ENCODE measurements at places on chromosomes 5 and 9. TPM values are rescaled to one million over a fixed set of nuclear protein-coding genes. Genes with fewer than 3 reads are reported as not detected.

DNA sequence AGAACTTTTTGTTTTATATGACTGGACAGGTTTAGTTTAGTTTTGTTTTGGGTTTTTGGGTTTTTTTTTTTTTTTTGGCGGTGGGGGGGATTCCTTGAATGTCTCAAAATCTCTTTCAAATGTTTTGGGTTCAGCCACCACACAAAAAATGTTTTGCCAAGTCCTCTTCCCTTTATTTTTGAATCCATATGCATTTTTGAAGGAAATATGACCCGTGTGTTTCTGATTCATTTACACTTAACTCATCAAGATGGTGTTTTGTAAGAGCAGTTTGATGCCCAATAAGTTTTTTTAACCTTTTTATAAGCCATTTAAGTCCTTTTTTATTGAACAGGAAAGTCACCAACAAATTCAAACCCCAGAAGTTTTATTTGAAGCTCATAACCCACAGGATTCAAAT, 209.8 kb downstream of the CWC27 start:
- DNase-seq = no peak
- H3K4me3 ChIP-seq = no peak overlapping the region
- no peak overlapping the region for H3K27ac ChIP-seq
- no peaks in the 10 kb centered on the region for H3K27me3 ChIP-seq
- H3K4me1 ChIP-seq = no peaks in the 10 kb centered on the region
- H3K36me3 ChIP-seq = no peaks in the 10 kb centered on the region

- no peaks in the 10 kb centered on the region for H3K27me3 ChIP-seq
- DNase-seq = no peak
- H3K27ac ChIP-seq = no peak overlapping the region
- no peak overlapping the region for H3K4me3 ChIP-seq
- H3K4me1 ChIP-seq = no peaks in the 10 kb centered on the region
Observed at GRCh38 chr5:173643964-173644363, 27.5 kb upstream of the BOD1 start.

Gene FOXD4L4
- total RNA-seq = 0.51 TPM

- H3K36me3 ChIP-seq = no peaks in the 10 kb centered on the region
- H3K27ac ChIP-seq = no peak overlapping the region
- no peak for DNase-seq
- no peaks in the 10 kb centered on the region for H3K4me1 ChIP-seq
- no peak overlapping the region for H3K4me3 ChIP-seq
- no peaks in the 10 kb centered on the region for H3K27me3 ChIP-seq
Observed at GRCh38 chr5:95876782-95877181, 54.3 kb upstream of the GLRX start.

GRCh38 chr9:104944356-104944755, 16.4 kb upstream of the ABCA1 start:
- no peak overlapping the region for H3K4me3 ChIP-seq
- DNase-seq = no peak
- no peaks in the 10 kb centered on the region for H3K4me1 ChIP-seq
- H3K36me3 ChIP-seq = no peaks in the 10 kb centered on the region
- H3K27ac ChIP-seq = no peak overlapping the region

DNA sequence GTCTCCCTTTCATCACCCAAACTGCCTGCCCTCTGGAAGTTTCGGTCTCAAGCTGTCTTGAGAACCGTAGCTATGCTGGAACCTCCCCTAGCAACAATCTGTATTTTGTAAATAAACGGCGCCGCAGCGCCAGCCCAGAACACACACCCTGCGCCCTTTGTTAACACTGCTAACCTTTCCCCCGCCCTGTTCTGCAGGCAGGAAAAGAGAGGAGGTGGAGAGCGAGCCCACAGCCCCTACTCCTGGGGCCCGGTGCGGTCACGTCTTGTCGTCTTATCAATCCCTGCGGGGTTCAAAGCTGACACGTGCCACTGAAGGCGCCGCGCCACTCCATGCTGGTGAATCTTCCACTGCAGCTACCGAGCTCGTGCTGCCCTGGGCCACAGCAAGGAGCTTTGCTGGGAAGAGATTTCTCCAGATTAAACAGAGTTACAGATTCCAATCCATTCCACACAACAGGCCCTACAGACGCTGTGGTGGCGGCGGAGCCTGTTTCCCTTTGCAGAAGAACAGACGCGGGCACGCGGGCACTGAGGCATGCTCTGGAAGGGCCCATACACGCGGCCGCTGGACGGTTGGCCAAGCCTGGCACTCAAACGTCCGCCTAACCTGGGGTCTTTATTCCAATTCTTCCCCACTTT, 25.3 kb downstream of the ZDHHC11B start:
- H3K4me1 ChIP-seq = no peaks in the 10 kb centered on the region
- H3K27ac ChIP-seq = no peak overlapping the region
- no peak overlapping the region for H3K4me3 ChIP-seq
- no peak for DNase-seq
- no peaks in the 10 kb centered on the region for H3K36me3 ChIP-seq
- H3K27me3 ChIP-seq = no peaks in the 10 kb centered on the region

GRCh38 chr5:178387856-178388190, 155.2 kb upstream of the PHYKPL start:
- DNase-seq = no peak
- no peak overlapping the region for H3K27ac ChIP-seq
- no peak overlapping the region for H3K4me3 ChIP-seq
- H3K27me3 ChIP-seq = no peaks in the 10 kb centered on the region

DNA sequence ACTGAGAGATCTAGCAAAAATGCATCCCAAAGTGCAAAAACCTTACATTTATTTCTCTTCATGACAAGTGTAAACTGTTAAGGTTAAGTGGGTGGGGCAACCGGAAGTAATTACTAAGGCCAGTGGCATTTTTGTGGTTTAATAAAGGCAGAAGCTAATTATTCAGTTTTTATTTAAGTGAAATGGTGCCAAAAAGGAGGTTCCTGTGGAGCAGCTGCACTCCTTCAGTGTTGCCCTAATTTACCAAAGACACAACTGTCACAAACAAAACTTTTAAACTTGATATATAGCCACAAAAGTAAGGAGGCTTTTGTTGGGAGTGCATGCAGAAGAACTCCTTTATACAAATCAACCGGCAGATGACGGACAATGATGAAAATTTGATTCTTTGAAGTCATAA, 81.6 kb downstream of the NDUFS4 start:
- DNase-seq = no peak
- H3K4me1 ChIP-seq = no peaks in the 10 kb centered on the region
- H3K27ac ChIP-seq = no peak overlapping the region
- H3K36me3 ChIP-seq = peaks cover 17% of the 10 kb centered on the region
- no peaks in the 10 kb centered on the region for H3K27me3 ChIP-seq

DNA sequence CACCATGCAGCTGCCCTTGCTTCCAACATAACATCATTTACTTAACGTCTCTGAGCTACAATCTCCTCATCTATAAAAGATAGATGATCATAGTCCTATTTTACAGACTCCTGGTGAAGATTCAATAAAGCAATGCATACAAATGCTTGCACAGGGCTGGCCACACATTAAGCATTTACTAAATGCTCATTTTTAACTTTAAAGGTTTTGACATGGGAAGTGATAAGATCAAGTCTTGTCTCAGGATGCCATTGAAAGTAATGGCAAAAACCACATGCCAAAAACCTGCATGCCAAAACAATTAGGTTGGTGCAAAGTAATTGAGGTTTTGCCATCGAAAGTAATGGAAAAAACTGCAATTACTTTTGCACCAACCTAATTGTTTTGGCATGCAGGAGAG, 181.2 kb upstream of the ADRA1B start:
- H3K27me3 ChIP-seq = no peaks in the 10 kb centered on the region

DNA sequence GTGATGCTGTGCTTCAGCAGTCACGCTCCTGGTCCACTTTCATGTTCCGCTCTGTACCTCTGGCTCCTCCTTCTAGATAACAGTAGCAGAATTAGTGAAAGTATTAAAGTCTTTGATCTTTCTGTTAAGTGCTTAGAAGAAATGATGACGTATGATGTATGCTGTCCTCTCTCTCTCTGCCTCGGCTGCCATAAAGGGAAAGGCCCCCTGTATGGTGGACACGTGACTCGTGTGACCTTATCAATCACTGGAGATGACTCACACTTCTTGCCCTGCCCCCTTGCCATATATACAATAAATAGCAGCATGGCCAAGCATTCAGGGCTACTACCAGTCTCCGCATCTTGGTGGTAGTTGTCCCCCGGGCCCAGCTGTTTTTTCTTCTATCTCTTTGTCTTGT, 100.3 kb downstream of the SYK start:
- H3K4me1 ChIP-seq = no peaks in the 10 kb centered on the region
- no peak overlapping the region for H3K4me3 ChIP-seq
- no peaks in the 10 kb centered on the region for H3K36me3 ChIP-seq
- H3K27ac ChIP-seq = no peak overlapping the region
- DNase-seq = no peak
- no peaks in the 10 kb centered on the region for H3K27me3 ChIP-seq

Gene PROB1
- total RNA-seq = 0.76 TPM

DNA sequence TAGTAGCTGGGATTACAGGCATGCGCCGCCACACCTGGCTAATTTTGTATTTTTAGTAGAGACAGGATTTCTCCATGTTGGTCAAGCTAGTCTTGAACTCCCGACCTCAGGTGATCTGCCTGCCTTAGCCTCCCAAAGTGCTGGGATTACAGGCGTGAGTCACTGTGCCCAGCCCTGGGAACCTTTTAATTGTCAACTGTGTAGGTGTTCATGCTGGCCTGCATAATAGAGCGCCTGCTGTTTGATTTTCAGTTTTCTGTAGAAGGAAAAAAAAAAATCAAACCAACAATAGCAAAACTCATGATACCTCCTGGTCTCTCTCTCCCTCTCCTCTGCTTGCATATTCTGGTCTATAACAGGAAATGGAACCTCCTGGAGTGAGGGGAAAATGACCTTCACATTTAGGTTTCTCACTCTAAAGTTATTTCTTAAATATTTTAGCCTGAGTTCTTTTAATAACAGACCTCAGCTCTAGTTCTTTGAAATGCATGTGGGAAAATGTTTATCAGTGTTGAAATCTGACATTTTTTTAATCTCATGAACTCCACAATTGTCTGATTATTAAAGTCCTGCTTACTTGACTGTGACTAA, 51.7 kb downstream of the EXOSC2 start:
- H3K36me3 ChIP-seq = no peaks in the 10 kb centered on the region
- DNase-seq = no peak
- H3K27ac ChIP-seq = no peak overlapping the region
- H3K4me3 ChIP-seq = no peak overlapping the region
- H3K4me1 ChIP-seq = no peaks in the 10 kb centered on the region

DNA sequence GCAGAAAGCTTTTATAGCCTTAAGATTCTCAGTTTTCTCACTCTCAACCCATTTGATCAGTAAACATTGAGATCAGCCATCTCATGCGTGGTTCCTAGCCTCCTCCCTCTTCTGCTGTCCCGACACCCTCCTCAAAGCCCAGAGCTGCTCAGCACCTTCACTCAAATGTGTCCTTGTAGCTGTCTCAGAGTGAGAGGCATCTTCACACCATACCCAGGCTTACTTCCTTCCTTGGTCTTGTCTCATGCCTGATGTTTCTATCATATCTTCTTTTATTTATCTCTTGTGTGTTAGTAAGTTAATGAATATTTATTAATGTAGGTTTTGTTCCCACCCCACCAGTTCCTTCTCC, 72.4 kb upstream of the SNX2 start:
- DNase-seq = no peak
- no peaks in the 10 kb centered on the region for H3K4me1 ChIP-seq
- no peaks in the 10 kb centered on the region for H3K36me3 ChIP-seq
- H3K4me3 ChIP-seq = no peak overlapping the region

DNA sequence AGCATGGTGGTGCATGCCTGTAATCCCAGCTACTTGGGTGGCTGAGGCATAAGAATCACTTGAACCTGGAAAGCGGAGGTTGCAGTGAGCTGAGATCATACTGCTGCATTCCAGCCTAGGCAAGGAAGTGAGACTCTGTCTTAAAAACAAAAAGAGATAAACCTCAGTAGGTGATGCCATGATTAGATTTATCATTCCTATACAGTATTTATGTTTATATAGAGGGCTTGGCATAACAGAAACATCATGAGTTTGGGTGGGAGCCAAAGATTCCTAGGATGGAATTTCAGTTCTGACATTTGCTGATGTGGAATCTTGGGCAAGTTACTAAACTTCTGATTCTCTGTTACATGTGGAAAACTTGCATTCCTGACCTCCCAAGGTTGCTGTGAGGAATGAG, 22.3 kb downstream of the RFK start:
- no peaks in the 10 kb centered on the region for H3K36me3 ChIP-seq
- DNase-seq = no peak
- no peaks in the 10 kb centered on the region for H3K4me1 ChIP-seq
- H3K27me3 ChIP-seq = no peaks in the 10 kb centered on the region
- H3K27ac ChIP-seq = no peak overlapping the region

DNA sequence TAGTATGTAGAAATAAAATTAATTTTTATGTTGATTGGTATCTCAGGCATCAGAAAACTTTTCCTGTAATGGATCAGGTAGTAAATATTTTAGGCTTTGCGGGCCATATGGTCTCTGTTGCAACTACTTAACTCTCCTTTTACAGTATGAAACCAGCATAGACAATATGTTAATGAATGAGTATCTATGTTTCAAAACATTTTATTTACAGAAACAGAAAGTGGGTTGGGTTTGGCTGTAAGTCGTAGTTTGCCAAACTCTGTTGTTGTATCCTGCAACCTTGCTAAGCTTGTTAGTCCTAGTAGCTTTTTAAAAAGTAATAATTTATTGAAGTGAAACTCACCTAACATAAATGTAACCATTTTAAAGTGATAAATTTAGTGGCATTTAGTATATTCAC, 132.1 kb downstream of the NR3C1 start:
- DNase-seq = no peak
- H3K4me1 ChIP-seq = no peaks in the 10 kb centered on the region
- H3K36me3 ChIP-seq = no peaks in the 10 kb centered on the region
- H3K4me3 ChIP-seq = no peak overlapping the region
- no peak overlapping the region for H3K27ac ChIP-seq

- H3K4me1 ChIP-seq = peaks cover 91% of the 10 kb centered on the region
- no peak overlapping the region for H3K27ac ChIP-seq
- no peak overlapping the region for H3K4me3 ChIP-seq
- H3K36me3 ChIP-seq = no peaks in the 10 kb centered on the region
- no peaks in the 10 kb centered on the region for H3K27me3 ChIP-seq
- DNase-seq = no peak
Observed at GRCh38 chr5:119361594-119362125, 5.8 kb downstream of the TNFAIP8 start.

DNA sequence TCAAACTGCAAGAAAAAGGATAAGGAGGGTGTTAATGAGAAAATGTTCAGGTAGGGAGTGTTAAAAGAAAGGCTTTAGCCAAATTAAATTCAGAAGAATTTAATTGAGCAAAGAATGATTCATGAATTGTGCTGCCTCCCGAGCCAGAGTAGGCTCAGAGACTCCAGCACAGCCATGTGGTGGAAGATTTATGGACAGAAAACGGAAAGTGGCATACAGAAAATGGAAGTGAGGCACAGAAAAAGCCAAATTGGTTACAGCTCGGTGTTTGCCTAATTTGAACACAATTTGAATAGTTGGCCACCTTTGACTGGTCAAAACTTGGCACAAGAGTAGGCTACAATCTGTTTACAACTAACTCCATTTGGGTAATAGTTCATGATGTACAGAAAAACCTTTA, 9.6 kb upstream of the SLC30A5 start:
- H3K4me1 ChIP-seq = no peaks in the 10 kb centered on the region
- no peak overlapping the region for H3K4me3 ChIP-seq
- no peaks in the 10 kb centered on the region for H3K36me3 ChIP-seq
- DNase-seq = no peak
- H3K27me3 ChIP-seq = no peaks in the 10 kb centered on the region
- H3K27ac ChIP-seq = no peak overlapping the region

All from naive thymus-derived CD4-positive, alpha-beta T cell (primary cell).